GM12878 (cell line): ENCODE measurements at places on chromosomes 4 and X. TPM values are rescaled to one million over a fixed set of nuclear protein-coding genes. Genes with fewer than 3 reads are reported as not detected.
A peak's percentile ranks its signal among the peaks of the same experiment; 100 is the strongest.

ADD1 gene
- 182 and 183 TPM in 2 replicates for total RNA-seq

TEX28 gene
- total RNA-seq = not detected in 2 replicates

BST1 gene
- 0.31 and 0.32 TPM in 2 replicates for total RNA-seq

GIMD1 gene
- not detected in 2 replicates for total RNA-seq

FRMPD4 gene
- not detected in 2 replicates for total RNA-seq

ZFP42 gene
- total RNA-seq = 0.13 and 0.16 TPM in 2 replicates

PITX2 gene
- not detected in 2 replicates for total RNA-seq

RBM46 gene
- total RNA-seq = not detected in 2 replicates

DNA sequence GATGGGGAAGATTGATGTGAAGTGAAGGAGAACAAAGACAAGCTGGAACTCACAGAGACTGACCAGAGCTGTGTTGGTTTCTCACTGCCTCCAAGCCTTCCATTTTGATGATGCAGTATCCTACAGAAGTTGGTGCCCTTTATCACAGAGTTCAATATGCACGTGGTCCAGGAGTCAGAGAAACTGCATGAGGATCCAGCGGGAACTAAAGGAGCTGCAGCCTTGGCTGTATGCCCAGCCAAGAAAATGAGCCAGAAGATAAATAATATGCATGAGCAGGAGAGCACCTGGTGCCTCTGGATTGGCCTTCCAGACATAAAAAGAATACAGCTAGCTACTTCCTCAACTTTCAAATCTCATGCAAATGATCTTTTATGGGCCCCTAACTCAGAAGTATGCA, 44.3 kb upstream of the DCLK2 start:
- no peak for DNase-seq

- DNase-seq = no peak
Measured at GRCh38 chr4:45043911-45044310, 317.6 kb upstream of the GNPDA2 start.

- no peak for DNase-seq
Measured at GRCh38 chr4:24769571-24769970, 25.8 kb upstream of the SOD3 start.

DNA sequence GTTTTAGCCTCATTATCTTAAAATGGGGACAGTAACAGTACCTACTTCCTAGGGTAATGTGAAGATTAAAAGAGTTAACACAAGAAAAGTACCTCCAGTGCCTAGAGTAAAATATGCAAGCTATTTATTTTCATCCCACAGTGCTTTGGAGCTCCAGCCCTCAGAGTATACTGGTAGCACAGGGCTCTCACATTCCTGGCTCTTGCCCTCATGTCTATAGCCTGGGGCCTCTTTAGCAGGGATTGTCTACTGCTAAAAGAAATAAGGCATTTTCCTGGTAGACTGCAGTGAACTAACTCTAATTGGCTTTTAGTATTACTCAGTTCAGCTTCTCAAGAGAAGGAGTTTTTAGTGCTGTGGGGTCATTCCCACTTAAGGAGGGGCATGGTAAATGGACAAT, 60.8 kb downstream of the RRAGB start:
- no peak for DNase-seq

DNA sequence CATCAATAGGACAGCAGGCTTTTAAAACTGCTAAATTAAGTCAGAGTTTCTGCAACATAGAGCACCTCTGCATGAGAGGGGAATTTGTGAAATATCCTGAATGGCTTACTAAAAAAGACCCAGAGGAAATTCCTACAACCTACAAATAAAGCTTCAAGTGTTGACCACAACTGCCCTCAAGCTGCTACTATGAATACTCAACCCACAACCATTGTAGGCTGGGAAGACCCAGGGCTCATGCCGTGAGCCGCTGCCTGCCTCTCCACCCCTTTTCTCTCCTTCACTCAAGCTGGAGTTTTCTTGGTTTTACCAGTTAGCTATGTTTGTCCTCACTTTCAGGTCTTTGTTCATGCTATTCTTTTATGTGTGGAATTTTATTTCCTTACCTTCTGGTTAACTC, 151.6 kb downstream of the EMCN start:
- DNase-seq = peak; percentile 5

DNA sequence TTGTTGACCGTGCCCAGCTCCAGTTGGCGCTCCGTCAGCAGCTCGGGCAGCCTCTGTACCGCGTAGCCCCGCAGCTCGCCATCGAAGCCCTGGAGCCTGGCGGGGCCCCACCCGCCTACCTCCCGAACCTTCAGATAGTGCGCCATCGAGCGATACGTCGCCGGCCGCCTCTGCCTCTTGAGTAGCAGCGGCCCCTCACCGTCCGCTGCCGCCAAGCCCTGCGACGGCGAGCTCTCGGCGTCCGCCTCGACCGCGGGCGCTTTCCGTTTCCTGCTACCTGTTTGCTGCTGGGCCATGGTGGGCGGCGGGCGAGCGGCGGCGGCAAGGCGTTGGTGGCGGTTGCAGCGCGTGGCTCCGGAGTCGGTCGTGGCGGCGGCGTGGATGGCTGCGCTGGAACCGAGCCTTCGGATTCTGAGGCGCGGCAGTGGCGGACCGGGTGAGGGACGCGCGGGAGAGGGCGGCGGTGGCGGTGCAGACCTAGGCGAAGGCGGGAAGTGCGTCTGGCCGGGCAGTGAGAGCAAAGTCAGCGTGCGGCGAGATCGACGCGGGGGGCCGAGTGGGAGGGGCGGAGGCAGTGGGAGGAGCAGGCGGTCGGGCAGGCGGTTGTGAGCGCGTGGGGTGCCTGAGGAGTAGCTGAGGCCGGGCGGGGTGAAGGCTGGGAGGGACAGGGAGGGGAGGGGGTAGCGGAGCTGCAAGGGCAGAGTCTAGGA, at the start of gene DCAF12L1:
DCAF12L1 (minus strand) TSS at position 502 of the 710 bp plus-strand sequence; CDS start at position 296, 206 bp downstream.
- no peak for DNase-seq

GRCh38 chrX:861340-861890, 230.8 kb downstream of the SHOX start:
- DNase-seq = no peak

GRCh38 chrX:19046343-19047215, 62.7 kb upstream of the PHKA2 start:
- DNase-seq = no peak

- no peak for DNase-seq
Measured at GRCh38 chr4:139799615-139800014, 134.0 kb downstream of the MGST2 start.

- no peak for DNase-seq
Measured at GRCh38 chr4:25757452-25757851, 101.8 kb downstream of the SLC34A2 start.

DNA sequence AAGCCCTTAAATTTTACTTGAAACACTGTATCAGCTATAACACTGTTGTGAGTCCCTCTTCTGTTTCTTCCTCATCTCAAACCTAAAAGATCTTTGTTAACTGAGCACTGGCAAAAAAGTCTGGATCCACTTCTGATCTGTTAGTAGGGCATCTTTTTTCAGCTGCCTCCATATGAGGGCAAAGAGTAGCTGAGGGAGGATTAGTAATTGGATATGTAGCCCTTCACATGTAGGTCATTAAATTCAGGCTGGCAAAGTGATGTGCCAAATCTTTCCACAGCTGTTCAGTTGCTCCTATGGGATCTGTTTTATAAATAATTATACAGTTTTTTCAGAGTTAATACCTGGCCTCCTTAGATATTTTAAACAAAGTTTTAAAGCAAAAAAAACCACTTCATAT, 1.1 kb upstream of the TRMT10A start:
- DNase-seq = no peak
